Right renal cortex interstitium (tissue), 3 donors: ENCODE measurements at places on chromosomes 2 and 18.

- DNase-seq = no peak
These were observed 70.9 kb downstream of the MTCL1 start for GRCh38 chr18:8776013-8776943.

- no peak for DNase-seq
These were observed 130.4 kb downstream of the MEIS1 start for GRCh38 chr2:66565291-66565690.

- no peak for DNase-seq
These were observed 88.7 kb upstream of the ATL2 start for GRCh38 chr2:38465789-38466127.

GRCh38 chr2:161651547-161651946 lies 27.3 kb downstream of the SLC4A10 start:
- DNase-seq = no peak

DNA sequence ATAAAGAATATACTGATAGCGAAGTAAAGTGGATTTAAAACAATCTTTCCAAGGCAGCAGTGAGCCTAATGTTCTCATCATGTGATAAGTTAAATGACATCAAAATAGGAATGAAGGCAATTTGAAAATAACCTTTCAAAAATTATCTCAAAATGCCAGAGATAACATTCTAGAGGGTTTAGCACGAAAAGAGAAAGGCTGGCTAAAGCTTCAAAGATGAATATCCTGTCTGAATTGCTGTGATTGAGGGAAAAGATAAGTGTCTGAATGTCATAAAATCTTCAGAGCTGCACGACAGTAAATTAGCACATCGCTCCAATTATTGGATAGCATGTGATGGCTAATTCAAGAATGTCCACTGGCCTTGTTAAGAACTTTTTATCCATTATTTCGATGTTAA lies 159.3 kb downstream of the PID1 start:
- DNase-seq = no peak

DNA sequence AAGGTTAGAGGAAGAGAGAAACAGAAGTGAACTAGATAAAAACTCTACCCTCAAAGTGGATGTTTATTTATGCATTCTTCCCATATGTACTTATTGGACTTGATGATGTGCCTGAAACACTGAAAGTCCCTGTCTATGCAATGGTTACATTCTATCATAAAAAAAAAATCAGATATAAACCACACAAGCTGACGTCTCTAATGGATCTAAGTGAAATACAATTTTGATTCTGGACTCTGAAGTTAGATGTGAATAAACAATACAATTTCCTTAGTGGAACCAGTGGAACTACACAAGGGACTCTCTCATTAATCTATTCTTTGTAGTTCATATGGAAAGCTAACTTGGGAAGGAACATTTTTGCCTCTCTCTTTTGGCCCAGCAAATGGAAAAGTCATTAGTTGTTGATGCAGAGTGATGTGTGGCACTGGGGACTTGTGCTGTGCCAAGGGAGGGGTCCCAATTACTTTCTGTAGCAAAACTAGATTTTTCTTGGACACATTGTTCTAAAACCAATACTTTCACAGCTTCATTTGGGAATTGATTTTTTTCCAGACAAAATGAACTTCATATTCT lies 376.8 kb downstream of the TRIB2 start:
- DNase-seq = no peak

DNA sequence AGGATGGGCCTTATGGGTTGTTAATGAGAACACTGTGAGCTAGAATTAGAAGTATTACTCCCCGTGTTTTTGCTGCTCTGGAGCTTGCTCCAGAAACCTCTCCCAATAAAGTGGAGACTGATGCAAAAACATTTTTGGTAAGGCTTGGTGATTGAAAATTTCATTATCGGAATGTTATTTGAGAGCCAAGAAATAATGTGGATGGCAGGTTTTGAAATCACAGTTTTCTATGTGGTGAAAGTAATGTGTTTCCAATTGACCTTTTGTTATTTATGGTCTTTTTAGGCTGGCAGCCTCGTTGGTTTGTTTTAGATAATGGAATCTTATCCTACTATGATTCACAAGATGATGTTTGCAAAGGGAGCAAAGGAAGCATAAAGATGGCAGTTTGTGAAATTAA lies 5.1 kb downstream of the PLEKHA3 start:
- no peak for DNase-seq

- no peak for DNase-seq
These were observed 46.6 kb downstream of the BCL2L11 start for GRCh38 chr2:111167076-111167862.

- no peak for DNase-seq
These were observed 9.5 kb downstream of the RALB start for GRCh38 chr2:120262150-120262549.

GRCh38 chr18:5463390-5463789 lies 80.4 kb downstream of the EPB41L3 start:
- DNase-seq = no peak

- no peak for DNase-seq
These were observed 683 bp downstream of the MBOAT2 start for GRCh38 chr2:9002637-9003365.

DNA sequence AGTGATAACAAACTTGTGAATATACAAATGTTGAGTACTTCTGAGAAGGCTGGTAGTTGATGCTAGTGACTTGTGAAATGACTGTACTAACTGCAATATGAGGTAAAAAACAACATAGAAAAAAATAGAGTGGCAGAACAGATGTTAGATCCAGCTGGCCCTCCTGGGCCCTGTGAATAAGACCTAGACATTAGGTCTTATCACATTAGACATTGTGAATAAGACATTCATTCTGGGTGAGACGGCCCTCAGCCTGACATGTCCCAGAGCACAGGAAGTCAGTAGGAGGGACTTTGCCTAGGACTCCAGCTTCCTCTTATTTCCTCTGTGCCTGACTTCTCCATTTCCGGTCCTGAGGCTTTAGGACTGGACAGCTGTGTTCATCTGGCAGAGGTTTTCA lies 22.9 kb downstream of the DOK1 start:
- DNase-seq = no peak
